Transverse colon (tissue), 4 donors: ENCODE measurements at places on chromosomes 5 and 9. TPM values are rescaled to one million over a fixed set of nuclear protein-coding genes. Genes with fewer than 3 reads are reported as not detected.

- H3K27ac ChIP-seq, result no peak overlapping the region
- H3K36me3 ChIP-seq, result no peaks in the 10 kb centered on the region
- no peaks in the 10 kb centered on the region for H3K27me3 ChIP-seq
- no peaks in the 10 kb centered on the region for H3K4me1 ChIP-seq
- H3K4me3 ChIP-seq, result no peak overlapping the region
- DNase-seq, result no peak
Observed at GRCh38 chr9:95382433-95382832, 64.9 kb upstream of the FANCC start.

DNA sequence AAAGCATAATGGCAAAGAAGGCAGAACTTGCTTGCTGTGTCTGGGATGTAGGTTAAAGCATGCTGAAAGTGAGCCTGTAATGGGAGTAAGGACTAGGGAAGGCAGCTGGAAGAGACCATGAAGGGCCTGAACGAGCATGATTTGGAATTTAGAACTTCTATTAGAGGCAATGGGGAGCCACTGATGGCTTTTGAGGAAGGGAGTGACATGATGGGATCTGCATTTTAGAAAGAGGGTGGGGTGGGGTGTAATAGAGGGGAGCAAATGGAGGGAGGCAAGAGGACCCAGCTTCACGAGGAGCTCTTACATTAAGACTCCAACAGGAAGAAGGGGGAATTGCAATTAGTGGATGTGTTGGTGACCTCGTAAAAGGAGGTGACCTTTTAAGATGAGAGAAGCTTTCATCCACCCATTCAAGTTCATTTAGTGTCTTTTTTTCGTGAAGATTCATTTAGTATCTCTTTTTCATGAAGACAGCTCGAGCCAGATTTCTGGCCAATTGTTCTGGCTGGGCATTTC lies 13.6 kb upstream of the GABRP start:
- H3K27me3 ChIP-seq, result no peaks in the 10 kb centered on the region
- no peak overlapping the region for H3K4me3 ChIP-seq
- no peak for DNase-seq
- H3K27ac ChIP-seq, result no peak overlapping the region

DNA sequence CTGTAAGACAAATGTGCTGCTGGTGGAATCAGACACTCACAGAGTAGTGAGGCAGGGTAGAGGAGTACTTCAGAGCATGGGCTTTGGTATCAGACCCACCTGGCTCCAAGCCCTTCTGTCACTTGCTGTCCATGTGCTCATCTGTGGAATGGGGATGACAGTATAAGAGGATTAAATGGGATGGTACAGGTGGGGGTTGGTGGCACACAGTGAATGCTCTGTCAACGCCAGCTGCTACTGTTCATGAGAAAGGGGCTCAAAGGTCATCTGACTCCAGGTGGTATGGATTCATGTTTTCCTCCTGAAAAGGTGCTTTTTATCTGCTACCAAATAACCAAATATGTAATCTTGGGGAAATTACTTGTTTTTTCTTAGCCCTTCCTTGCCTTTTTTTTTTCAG lies 23.0 kb upstream of the PPARGC1B start:
- no peaks in the 10 kb centered on the region for H3K4me1 ChIP-seq
- H3K27ac ChIP-seq, result no peak overlapping the region
- no peak for DNase-seq
- H3K36me3 ChIP-seq, result no peaks in the 10 kb centered on the region

- H3K27ac ChIP-seq, result no peak overlapping the region
- DNase-seq, result no peak
- peaks cover 5% of the 10 kb centered on the region for H3K4me1 ChIP-seq
- H3K36me3 ChIP-seq, result no peaks in the 10 kb centered on the region
- H3K27me3 ChIP-seq, result peaks cover 64% of the 10 kb centered on the region
Observed at GRCh38 chr5:77841616-77842015, 65.5 kb upstream of the TBCA start.

The PLCXD3 gene
- 1.9 TPM for total RNA-seq

DNA sequence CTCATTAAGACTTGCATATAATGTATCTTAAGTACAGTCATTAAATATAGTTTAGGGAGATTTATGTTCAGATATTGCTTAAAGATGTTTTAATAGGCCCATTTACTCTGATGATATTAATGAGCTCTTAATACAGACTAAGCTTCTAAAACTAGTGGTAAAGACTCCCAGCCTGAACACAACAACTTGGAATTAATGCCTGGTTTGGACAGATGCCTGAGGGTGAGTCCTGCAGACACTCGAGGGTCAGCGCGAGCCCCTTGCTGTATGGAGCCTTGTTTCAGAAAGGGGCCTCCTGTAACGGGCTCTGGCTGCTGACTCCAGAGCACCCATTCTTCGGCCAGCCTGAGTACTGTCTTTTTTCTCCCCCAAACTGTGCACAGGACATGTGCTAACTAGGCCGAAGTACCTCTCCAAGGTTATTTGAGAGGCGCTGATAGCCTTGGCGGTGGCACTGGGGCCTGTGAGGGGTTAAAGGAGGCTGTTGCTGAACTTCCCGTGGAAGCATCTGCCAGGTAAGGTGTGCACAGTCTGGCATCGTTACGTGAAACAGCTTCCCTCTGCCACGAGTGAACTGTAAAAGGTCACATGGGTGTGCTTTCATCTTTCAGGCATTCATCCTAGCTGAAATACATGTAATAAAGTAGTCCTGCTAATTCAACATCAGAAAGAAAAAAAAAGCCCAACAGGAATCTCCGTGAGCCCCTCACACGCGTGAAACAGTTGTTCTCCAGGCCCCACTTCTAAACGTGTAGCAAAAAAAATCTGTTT lies 113.4 kb downstream of the MVB12B start:
- no peak overlapping the region for H3K27ac ChIP-seq
- H3K27me3 ChIP-seq, result no peaks in the 10 kb centered on the region
- H3K4me1 ChIP-seq, result no peaks in the 10 kb centered on the region
- H3K36me3 ChIP-seq, result no peaks in the 10 kb centered on the region
- no peak for DNase-seq
- H3K4me3 ChIP-seq, result no peak overlapping the region

The CDH10 gene
- not detected for total RNA-seq

DNA sequence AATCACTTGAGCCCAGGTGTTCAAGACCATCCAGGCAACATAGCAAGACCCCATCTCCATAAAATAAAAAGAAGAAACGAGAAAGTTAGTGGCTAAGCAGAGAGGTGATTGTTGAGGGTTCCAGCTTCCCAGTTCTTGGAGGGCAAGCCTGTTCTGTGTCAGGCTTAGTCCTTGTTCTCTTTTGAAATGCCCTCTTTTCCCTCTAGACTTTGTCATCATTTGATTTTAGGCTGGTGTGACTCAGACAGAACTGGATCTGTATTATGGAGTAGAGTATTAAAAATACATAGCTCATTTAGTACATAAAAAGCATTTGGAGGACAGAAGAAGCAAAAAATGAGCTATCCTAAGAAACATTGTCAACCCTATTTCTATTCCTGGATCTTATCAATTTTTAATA lies 159.4 kb downstream of the CD180 start:
- no peak for DNase-seq
- H3K4me3 ChIP-seq, result no peak overlapping the region

- DNase-seq, result no peak
- H3K27me3 ChIP-seq, result no peaks in the 10 kb centered on the region
Observed at GRCh38 chr9:21527579-21527978, 45.5 kb upstream of the IFNE start.

The ENTPD2 gene
- 17.1 TPM for total RNA-seq

DNA sequence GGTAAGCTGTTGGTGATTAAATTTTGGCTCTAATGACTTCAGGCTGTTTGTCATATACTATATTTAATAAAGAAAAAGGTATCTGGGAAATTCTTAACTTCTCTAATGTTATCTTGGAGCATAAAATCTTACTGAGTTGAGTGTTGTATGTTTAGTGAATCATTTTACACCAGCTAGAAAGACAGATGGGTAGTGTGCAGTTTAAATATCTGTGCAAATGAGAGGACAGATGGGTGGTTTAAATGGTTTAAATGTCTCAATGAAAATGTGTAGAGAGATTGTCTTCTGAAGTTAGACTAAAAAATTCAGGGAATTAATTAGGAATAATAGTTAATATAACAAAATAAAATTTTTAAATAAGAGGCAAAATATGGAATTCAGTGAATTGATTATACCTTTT lies 114.5 kb downstream of the FER start:
- DNase-seq, result no peak
- H3K4me1 ChIP-seq, result no peaks in the 10 kb centered on the region
- no peaks in the 10 kb centered on the region for H3K36me3 ChIP-seq
- H3K27ac ChIP-seq, result no peak overlapping the region
- no peak overlapping the region for H3K4me3 ChIP-seq

DNA sequence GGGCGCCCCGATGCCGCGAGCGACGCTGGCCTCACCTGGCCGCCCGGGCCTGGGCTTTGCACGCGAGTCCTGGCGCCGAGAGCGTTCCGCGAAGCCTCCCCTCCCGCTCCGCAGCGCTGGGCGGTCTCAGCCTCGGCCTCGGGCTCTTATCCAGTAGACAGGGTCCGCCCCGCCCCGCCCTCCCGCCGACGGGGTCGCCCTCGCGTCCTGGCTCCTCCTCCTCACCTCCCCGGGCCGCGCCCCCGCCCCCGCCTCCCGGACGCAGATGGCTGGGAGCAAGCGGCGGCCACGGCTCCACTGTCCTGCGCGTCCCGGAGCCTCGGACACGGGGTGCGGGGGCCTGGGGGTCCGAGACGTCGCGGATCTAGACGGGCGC lies at the start of gene SLC6A3:
SLC6A3 (minus strand) TSS at position 128 of the 376 bp plus-strand sequence. CDS start 2,243 bp downstream, outside the sequence.
- H3K4me1 ChIP-seq, result peaks cover 10% of the 10 kb centered on the region
- H3K27me3 ChIP-seq, result peaks cover 77% of the 10 kb centered on the region
- peak; percentile 21 for DNase-seq
- no peak within 1 kb of the TSS for H3K27ac ChIP-seq

DNA sequence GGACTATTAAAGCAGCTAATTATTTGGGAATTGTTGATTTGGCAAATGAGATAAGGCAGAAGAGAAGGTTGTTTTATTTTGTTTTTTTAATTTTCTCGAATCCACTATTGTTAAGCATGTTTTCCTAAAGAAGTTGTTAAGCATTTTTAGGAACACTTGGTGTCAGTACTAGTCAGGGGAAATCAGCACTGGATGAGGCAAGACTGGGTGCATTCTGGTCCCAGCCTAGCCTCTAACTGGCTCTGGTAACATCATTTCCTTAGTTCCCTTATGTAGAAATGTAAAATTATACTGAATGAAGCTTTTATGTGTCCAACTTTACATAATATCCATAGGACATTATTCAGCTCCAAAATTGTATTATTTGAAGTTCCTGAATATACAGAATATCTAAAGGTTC lies 196.1 kb downstream of the PCSK5 start:
- H3K4me1 ChIP-seq, result no peaks in the 10 kb centered on the region
- H3K27ac ChIP-seq, result no peak overlapping the region
- H3K36me3 ChIP-seq, result peaks cover 3% of the 10 kb centered on the region
- DNase-seq, result no peak
- no peak overlapping the region for H3K4me3 ChIP-seq
- no peaks in the 10 kb centered on the region for H3K27me3 ChIP-seq

GRCh38 chr9:134057307-134057657 lies 10.5 kb downstream of the BRD3 start:
- no peaks in the 10 kb centered on the region for H3K36me3 ChIP-seq
- H3K27me3 ChIP-seq, result no peaks in the 10 kb centered on the region
- peak; percentile 5 for DNase-seq
- no peak overlapping the region for H3K4me3 ChIP-seq

- no peak for DNase-seq
- H3K36me3 ChIP-seq, result no peaks in the 10 kb centered on the region
- no peaks in the 10 kb centered on the region for H3K27me3 ChIP-seq
- no peaks in the 10 kb centered on the region for H3K4me1 ChIP-seq
Observed at GRCh38 chr5:146825033-146825432, 53.5 kb downstream of the PPP2R2B start.

DNA sequence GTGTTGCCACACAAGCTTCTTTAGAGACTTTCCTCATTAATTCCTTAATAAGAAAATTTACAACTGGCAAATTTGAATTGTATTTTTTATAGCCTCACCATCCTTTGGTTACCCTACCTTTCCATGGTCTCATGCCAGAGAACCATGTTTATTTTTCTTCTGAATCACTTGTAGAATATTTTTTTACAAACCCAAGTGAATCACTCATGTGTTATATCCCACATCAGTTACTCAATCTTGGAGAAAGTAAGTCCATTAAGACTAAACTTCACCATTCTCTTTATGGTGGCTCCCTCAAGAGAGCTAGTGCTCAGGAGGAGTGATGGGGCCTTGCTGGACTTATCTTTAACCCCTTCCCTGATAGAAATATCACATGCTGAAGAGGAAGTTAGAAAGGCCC lies 128.9 kb downstream of the SUSD1 start:
- H3K4me3 ChIP-seq, result no peak overlapping the region
- no peaks in the 10 kb centered on the region for H3K27me3 ChIP-seq
- peaks cover 28% of the 10 kb centered on the region for H3K4me1 ChIP-seq
- H3K27ac ChIP-seq, result no peak overlapping the region
- DNase-seq, result no peak
- H3K36me3 ChIP-seq, result no peaks in the 10 kb centered on the region

DNA sequence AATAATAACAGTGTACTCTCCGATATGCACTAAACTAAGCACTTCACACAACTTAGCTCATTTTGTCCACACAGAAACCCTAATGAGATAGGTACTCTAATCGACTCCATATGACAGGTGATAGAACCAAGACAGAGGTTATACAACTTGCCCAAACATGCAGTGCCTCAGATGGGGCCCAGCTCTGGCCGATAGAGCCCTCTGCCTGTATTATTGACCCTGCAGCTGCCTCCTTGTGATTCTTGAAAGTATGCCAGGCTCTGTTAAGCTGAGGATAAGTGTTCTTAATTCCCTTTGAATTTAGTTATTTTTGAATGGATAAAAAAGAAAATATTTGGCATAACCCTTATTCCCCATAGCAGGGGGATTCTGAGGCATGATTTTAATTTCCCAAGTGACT lies 78.5 kb downstream of the HMHB1 start:
- DNase-seq, result no peak
- H3K27me3 ChIP-seq, result no peaks in the 10 kb centered on the region
- H3K36me3 ChIP-seq, result no peaks in the 10 kb centered on the region
- H3K27ac ChIP-seq, result no peak overlapping the region
- no peak overlapping the region for H3K4me3 ChIP-seq
- peaks cover 8% of the 10 kb centered on the region for H3K4me1 ChIP-seq

GRCh38 chr9:127815512-127816361 lies 13.1 kb downstream of the FPGS start:
- H3K27ac ChIP-seq, result no peak overlapping the region
- no peak overlapping the region for H3K4me3 ChIP-seq
- H3K4me1 ChIP-seq, result no peaks in the 10 kb centered on the region
- DNase-seq, result no peak
- H3K36me3 ChIP-seq, result no peaks in the 10 kb centered on the region
- no peaks in the 10 kb centered on the region for H3K27me3 ChIP-seq

- H3K4me3 ChIP-seq, result no peak overlapping the region
- DNase-seq, result no peak
- H3K4me1 ChIP-seq, result no peaks in the 10 kb centered on the region
- H3K27ac ChIP-seq, result no peak overlapping the region
- H3K36me3 ChIP-seq, result no peaks in the 10 kb centered on the region
Observed at GRCh38 chr5:42719034-42719433, 37.6 kb upstream of the CCDC152 start.

- H3K27me3 ChIP-seq, result peaks cover 5% of the 10 kb centered on the region
- H3K4me1 ChIP-seq, result no peaks in the 10 kb centered on the region
- DNase-seq, result no peak
- no peak overlapping the region for H3K4me3 ChIP-seq
- H3K36me3 ChIP-seq, result no peaks in the 10 kb centered on the region
Observed at GRCh38 chr9:135661816-135662560, 1.1 kb upstream of the LCN9 start.

GRCh38 chr5:56050551-56051255 lies 55.9 kb upstream of the IL6ST start:
- H3K36me3 ChIP-seq, result no peaks in the 10 kb centered on the region
- H3K4me1 ChIP-seq, result no peaks in the 10 kb centered on the region
- no peaks in the 10 kb centered on the region for H3K27me3 ChIP-seq
- peak overlapping the region; percentile 25 for H3K27ac ChIP-seq
- H3K4me3 ChIP-seq, result no peak overlapping the region
- no peak for DNase-seq
